ENCODE measurements at places on chromosomes 3 and 15.

- DNase-seq = no peak
Measured at GRCh38 chr15:92664178-92664900, 8.8 kb upstream of the FAM174B start.

DNA sequence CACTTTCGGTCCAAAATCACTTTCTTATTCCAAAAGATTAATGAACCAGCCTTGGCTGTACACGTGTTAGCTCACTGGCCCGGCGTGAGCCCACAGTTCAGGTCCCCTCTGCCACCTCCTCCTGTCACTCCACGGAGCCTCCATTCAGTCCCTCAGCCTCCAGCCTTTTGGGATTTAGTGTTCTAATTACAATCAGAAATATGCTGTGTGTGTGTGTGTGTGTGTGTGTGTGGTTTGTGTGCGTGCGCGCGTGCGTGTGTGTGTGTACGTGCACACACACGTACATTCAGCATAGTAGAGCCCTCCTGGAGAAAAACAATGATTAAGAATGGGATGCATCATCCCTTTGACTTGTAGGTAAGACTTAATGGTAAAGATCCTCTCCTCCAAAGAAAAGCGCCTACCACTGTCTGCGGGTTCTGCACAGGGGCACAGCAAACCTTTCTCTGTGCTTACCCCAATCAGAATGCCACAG, 801 bp downstream of the CA12 start:
- DNase-seq = no peak

DNA sequence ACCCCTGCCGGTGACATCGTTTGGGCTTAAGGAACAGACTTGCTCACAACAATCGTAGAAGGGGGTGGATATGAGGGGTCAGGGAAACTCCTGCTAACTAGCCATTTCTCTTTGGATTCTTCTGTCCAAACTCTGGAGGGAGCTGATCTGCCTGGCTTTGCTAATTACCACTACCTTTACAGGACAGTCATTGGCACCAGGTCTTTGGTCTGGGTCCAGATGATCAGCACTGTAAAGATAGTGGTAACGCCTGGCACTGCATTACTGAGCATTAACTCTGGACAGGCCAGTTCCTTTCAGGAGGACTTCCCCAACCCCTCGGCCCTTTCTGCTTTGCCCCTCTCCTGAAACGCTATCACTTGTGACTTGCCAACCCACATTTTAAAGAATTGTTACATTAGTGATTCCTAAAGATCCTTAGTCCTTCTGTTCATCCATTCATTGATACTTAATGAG, 788 bp downstream of the UQCC5 start:
- DNase-seq = no peak

DNA sequence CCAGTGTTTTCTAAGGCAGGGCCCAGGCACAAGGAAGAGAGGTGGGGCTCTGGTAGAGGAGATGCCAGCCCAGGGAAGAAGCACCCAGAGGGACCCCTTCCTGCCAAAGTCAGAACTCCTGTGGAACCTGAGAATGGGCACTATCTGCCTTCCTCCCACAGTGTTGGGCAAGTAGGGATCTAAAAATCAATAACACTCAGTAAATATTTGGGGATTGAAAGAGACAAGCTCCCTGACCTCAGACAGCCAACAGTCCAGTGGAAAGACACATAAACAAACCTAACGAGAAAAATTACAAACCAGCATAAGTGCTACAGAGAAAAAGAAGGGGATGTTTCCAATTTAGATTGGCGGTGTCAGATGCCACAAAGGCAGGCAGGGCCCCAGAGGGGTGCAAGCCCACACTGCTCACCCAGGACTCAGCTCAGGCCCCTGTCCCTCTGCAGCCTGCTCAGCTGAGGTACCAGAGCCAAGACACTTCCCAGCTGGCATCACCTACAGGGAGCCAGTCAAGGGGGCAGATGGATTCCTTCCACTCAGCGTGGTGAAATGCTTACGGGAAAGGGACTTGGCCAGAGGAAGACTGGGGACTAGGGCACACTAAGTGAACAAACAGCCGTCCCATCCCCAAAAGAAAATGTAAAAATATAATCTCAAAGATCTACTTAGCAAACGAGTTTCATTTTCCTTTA, 15.9 kb downstream of the ADCY5 start:
- DNase-seq = no peak

DNA sequence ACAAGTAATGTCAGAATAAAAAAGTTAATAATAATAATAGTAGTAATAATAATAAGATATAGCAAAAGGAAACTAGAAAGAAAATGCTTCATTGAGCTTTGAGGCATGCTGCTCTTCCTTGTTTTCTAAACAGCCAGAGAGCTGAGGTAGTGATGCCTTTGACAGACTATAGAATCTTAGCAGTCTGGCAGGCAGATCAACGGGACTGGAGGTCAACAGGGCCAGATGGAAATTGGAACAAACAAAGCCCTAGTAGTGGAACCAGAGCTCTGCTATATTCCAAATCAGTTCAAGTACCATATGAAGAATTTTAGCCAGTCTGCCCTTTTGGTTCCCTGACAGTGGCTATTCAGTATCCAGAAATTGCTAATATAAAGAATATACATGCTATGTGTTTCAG, 278.6 kb downstream of the NLGN1 start:
- DNase-seq = no peak

- no peak for DNase-seq
Measured at GRCh38 chr3:171375666-171376595, 84.3 kb downstream of the TNIK start.

GRCh38 chr3:123002100-123002748, 25.3 kb downstream of the SEMA5B start:
- DNase-seq = no peak

- DNase-seq = no peak
Measured at GRCh38 chr15:95327183-95327525, 1003.3 kb upstream of the NR2F2 start.

DNA sequence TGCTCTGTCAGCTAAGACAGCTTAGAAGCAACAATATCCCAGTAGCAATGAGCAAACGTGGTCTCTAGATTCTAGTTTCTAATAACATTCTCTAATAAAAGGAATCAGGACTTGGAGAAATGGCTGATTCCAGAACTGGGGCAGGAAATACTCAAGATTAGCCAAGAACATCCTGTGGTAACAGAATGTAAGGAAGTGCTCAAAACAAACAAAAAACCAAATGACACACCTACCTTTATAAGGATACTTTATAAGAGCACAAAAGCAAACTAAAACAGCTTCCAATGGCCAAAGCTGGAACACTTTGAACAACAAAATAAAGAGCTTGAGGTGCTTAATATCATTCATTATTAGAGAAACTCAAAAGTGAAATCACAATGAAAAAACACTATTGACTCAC, 33.1 kb upstream of the EIF5A2 start:
- no peak for DNase-seq

DNA sequence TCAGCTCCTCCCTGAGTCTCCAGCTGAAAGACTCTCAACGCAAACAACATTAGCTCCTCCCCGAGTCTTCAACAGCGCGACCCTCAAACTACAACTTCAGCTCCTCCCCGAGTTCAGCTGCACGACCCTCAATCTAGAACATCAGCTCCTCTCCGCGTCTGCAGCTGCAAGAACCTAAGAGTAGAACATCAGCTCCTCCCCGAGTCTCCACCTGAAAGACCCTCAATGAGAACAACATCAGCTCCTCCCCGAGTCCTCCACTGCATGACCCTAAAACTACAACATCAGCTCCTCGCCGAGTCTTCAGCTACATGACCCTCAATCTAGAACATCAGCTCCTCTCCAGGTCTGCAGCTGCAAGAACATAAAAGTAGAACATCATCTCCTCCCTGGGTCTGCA, 78.3 kb downstream of the TFRC start:
- DNase-seq = no peak

All from SHP77 treated with DMSO at 0.1 percent for 48 hours (cell line).